ENCODE measurements at places on chromosomes 5 and 9. TPM values are rescaled to one million over a fixed set of nuclear protein-coding genes. Genes with fewer than 3 reads are reported as not detected.

Gene RNF38
- 44.7 TPM for total RNA-seq

Gene TMEM203
- total RNA-seq, result 59.1 TPM

Gene CCL27
- total RNA-seq, result 0.41 TPM

Gene C9orf152
- total RNA-seq, result not detected

Gene ALDH1A1
- 4.5 TPM for total RNA-seq

Gene TRIM7
- total RNA-seq, result 0.07 TPM

Gene B4GALT1
- 5.5 TPM for total RNA-seq

Gene DAB2
- total RNA-seq, result 2.7 TPM

Gene PCDHA3
- not detected for total RNA-seq

Gene IL33
- 0.33 TPM for total RNA-seq

Gene GRM6
- total RNA-seq, result not detected

Gene PRDM9
- not detected for total RNA-seq

Gene SLC34A1
- total RNA-seq, result not detected

Gene DMRT3
- total RNA-seq, result not detected

Gene PCDHGB6
- total RNA-seq, result 1.7 TPM

Gene FBN2
- 29.2 TPM for total RNA-seq

Gene EFNA5
- total RNA-seq, result 7.8 TPM

Gene LHX3
- total RNA-seq, result not detected

Gene FUBP3
- 56.0 TPM for total RNA-seq

Gene LRRC26
- total RNA-seq, result 0.67 TPM

Gene CDC14B
- total RNA-seq, result 38.5 TPM

Gene ZBED3
- total RNA-seq, result 1.6 TPM

Gene GZMA
- not detected for total RNA-seq

Gene PCDHGC5
- 0.44 TPM for total RNA-seq

Gene PCDHGB4
- 0.66 TPM for total RNA-seq

Gene LECT2
- total RNA-seq, result not detected

Gene FAXDC2
- total RNA-seq, result 9.6 TPM

Gene MYOZ3
- 8.1 TPM for total RNA-seq

Gene PGM5
- 0.14 TPM for total RNA-seq

Gene ACTBL2
- not detected for total RNA-seq

Gene FCN2
- not detected for total RNA-seq

Gene HRH2
- total RNA-seq, result 5.5 TPM

Gene POLR3G
- 126 TPM for total RNA-seq

Gene PCDHGA10
- total RNA-seq, result 0.35 TPM

Gene ABO
- total RNA-seq, result not detected

Gene SLC6A3
- total RNA-seq, result 0.07 TPM

Gene DEPDC1B
- total RNA-seq, result 38.7 TPM

Gene PCDH12
- not detected for total RNA-seq
